CD4-positive, alpha-beta T cell (primary cell): ENCODE measurements at places on chromosomes 1 and 21.

- no peak for DNase-seq
Measured at GRCh38 chr1:47618222-47618720, 180.4 kb downstream of the FOXD2 start.

DNA sequence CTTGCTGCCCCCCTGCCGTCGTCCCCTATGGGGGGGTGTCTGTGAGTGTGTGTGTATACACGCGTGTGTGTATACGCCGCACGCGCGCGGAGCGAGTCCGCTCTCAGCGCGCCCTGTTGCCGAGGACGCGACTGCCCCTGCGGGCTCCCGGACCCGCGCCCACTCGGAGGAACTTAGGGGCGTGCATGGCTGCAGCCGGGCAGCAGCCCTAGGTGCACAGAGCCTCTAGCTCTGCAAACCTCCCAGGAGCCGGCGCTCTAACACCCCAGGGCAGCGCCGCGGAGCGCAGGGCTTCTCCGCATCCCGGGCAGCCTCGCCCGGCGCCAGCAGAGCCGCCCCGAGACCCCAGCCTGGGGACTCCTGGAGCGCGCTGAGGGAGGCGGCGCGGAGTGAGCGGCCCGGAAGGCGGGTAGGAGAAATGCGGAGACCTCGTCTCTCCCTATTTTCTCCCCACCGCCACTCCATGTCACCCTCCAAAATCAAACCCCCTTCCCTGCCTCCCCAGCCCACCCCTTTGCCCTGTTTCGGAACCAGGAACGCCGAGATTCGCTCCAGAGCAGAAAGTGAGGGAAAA is 574 bp downstream of the ITPKB start:
- DNase-seq, result peak; percentile 70

DNA sequence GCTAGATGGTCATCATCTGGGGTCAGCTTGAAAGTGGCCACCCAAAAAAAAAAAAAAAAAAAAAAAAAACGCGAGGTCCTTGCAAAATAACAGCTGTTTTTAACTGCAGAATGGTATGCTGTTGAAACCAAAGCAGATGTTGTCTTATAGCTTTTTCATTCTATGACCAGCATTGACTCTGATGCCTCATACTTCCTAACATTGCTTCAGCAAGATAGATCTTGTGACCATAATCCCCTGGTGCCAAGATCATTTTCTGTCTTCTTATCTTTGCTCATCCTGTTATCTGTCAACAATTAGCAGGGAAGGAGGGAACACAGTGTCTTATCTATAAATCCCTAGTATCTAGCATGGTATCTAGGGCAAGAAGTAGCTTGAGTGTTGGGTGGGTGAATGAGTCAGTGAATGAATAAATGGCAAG is 181.5 kb downstream of the PLPP3 start:
- DNase-seq, result no peak

GRCh38 chr1:100543640-100544039 is 5.7 kb downstream of the GPR88 start:
- DNase-seq, result no peak

DNA sequence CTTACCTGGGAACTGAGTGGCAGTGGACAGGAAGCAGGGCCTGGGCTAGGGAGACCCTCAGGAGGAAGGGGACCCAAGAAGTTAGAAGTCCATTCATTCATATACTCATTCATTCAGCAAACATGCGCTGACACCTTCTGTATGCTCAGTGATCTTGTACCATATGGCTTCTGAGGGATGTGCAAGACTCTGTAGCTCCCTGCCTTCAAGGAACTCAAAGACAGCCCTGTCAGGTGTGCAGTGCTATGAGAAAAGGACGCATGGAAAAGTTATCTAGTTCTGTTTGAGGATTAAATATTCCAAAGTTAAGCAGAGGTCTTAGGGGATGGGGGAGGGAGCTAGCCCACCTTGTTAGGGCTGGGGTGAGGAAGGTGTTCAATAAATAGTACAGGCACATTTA is 12.5 kb downstream of the DMAP1 start:
- DNase-seq, result no peak

DNA sequence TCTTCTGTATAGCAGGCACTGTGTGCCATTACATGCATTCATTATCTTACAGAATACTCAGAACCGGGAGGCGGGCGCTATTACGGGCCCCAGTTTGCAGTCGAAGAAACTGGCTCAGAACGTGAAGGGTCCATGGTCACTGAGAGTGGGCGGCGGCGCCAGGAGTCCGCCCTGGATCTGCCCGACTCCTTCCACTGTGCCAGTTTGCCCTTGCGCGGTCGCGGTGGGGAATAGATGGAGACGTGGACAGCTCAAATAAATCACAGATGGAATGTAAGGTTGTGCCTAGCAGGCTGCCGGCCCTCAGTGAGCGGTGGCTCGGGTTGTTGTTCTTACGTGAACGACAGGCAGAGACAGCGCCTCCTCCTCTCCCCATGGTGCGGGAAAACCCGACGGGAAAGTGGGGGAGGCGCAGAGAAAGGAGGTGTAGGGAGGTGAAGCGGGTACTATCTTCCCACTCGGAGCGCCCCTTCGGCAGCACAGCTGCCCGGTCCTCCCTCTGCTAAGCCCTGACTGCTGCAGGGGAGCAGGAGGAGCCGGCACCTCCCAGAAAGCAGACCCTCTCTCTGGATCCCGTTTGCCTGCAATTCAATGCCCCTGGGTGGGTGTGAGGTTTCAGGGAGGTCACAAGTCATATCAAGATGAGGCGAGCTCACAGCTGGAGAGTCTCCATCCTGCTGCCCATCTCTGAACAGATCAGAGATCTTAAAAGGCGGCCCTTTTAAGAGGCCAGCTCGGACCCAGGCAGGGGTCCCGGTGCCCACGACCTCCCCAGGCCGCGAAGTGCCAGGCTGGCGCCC is 1.1 kb downstream of the COL9A2 start:
- DNase-seq, result peak; percentile 10

DNA sequence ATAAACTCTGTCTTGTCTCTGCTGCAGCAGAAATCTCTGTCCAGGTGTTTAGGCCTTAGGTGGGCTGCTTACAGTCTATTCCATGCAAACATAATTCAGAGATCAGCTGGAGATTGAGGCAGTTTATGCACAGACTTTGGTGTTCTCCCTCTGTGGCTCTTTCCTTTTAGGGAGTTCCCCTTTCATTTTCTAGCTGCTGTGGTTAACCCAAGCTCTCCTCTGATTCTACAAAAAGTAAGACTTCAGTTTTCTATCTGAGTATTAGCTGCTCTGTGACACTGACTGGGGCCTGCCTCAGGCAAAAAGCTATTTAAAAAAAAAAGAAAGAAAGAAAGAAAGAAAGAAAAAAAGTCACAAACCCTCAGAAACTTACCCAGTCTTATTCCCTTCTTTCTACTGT is 211.1 kb downstream of the CAMTA1 start:
- no peak for DNase-seq
